Stimulated activated CD4-positive, alpha-beta T cell treated with anti-CD3 and anti-CD28 coated beads, Interleukin-1b, Interleukin-23, amount 100 ng/mL, for 48 hours (primary cell): ENCODE measurements at places on chromosomes 16 and 17.

DNA sequence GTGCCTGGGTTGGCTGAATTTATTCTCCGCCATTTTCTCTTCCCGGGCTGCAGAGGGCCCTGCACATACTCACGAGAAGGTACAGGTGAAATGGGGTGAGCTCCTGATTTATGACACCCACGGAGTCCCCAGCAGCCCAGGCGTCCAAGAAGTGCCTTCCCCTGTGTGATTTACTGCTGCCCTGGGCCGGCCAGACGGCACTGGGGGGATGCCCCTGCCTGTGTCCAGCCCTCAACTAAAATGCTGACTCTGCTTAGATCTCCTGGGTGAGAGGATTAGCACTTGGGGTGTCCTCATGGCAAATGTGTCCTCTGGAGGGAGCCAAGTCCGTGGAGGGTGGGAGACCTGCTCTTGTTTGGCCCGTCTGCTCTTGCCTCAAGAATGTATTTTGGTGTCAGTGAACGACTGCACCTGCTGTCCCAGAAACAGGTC is 132.4 kb downstream of the MAF start:
- no peak for DNase-seq

- no peak for DNase-seq
These were observed 9.2 kb upstream of the SSTR2 start for GRCh38 chr17:73155410-73156165.

DNA sequence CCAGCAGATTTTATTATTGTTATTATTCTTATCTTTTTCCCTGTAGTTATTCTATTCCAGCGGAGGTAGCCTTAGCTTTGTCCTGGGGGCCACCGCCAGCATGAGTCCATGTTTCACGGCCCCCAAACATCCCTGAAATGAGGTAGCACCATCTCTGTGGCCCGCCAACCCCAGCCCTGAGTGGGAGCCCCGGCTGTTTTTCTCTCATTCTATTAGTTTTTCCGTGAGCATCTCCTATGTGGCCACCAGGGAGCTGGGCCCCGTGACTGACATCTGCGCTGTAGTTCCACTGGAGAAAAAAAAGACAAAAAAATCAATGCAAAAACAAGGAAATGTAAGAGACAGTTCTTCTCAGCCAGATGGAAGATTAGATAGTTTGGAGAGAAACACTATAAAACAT is 43.5 kb upstream of the IL34 start:
- DNase-seq: no peak

GRCh38 chr17:57957120-57957850 is 2.1 kb upstream of the CUEDC1 start:
- no peak for DNase-seq

- no peak for DNase-seq
These were observed 88.3 kb upstream of the CCL1 start for GRCh38 chr17:34451313-34451712.

- peak; percentile 10 for DNase-seq
These were observed 204.6 kb downstream of the STX8 start for GRCh38 chr17:9371019-9371418.

DNA sequence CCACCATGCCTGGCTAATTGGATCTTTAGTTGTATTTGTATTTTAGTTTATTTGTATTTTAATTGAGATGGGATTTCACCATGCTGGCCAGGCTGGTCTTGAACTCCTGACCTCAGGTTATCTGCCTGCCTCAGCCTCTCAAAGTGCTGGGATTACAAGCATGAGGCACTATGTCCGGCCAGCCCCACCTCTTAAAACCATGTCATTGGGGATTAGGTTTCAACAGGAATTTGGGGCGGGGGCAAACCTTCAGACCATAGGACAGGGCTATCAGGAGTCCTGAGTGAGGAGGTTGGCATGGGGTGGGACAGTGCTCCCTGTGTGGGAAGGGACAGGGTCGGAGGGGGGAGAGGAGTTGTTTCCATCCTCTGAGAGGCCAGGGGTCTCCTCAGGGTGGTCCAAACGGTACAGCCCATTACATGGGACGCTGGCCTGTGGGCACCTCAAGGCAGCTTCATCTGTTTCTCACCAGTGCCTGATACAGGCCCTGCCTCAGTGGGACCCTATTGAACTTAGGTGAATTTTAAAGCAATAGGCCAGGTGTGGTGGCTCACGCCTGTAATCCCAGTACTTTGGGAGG is 21.6 kb downstream of the GAA start:
- no peak for DNase-seq

DNA sequence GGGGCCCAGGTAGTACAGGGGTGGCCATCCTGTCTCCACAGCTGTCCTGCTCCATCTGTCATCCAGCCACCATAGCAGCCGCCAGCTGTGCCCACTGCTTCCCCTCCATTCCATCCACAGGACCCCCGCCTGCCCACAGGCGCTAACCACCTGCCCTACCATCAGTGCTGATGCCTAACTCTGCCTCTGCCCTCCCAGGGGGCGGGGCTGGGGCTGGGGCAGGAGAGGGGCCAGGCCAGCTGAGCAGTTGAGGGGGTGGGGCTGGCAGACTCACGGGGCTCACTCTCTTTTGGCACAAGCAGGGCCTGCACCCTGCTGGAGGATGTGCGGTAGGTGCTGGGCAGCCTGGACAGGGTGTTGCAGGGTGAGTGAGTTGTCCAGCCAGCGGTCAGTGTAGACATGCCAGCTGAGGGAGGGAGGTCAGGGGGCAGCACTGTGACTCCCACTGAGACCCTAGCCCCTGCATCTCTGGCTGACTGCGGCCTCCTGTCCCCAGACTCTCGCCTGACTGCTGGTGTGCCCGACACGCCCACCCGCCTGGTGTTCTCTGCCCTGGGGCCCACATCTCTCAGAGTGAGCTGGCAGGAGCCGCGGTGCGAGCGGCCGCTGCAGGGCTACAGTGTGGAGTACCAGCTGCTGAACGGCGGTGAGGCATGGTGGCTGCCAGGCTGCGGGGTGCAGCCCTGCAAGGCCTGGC is 9.6 kb downstream of the GALK1 start:
- DNase-seq: no peak

GRCh38 chr16:12449795-12450194 is 353.9 kb downstream of the CPPED1 start:
- peak; percentile 54 for DNase-seq

DNA sequence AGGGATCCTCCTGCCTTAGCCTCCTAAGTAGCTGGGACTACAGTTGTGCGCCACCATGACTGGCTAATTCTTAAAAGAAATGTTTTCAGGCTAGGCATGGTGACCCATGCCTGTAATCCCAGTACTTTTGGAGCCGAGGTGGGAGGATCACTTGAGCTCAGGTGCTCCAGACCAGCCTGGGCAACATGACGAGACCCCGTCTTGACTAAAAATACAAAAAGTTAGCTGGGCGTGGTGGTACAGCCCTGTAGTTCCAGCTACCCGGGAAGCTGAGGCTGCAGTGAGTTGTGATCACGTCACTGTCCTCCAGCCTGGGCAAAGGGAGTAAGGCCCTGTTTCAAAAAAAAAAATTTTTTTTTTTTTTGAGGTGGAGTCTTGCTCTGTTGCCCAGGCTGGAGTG is 173.1 kb downstream of the SEC14L1 start:
- DNase-seq: no peak

DNA sequence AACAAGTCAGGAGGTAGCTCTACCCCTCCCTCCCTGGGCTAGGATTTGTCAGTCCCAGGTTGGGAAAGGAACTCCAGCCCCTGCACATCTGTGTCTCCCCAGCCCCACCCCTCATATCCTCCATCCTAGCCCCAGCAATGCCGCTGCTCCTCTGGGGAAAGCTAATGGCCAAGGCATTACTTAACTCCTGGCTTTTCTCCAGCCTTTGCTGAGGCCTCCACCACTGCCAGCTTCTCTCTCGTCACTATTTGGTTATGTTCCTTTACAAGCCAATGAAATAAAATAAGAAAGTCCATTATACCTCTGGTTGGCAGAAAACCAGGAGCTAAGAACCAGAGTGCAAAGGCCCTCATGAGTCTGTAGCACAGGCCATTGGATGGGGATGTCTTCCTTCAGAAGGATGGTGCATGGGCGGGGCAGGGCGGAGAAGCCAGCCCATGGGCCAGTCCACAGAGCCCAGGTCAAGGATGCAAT is 171.0 kb downstream of the CCDC182 start:
- no peak for DNase-seq

DNA sequence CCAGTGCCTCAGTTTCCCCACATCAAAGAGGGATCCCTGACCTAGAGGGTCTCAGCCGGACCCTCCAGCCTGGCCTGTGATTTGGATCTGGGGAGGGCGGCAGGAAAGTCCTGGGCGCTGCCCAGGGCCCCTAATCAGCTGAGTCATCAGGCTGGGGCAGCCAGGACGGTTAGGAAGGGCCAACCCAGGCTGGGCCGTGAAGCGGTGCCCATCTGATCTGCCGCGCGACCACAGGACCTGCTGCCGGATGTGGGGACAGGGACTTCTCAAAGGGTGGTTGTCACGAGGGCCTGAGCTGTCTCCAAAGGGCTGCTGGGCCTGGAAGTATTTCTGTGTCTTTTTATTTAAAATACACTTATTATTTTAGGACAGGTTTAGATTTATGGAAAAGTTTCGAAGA is 4.4 kb downstream of the TPSAB1 start:
- DNase-seq: no peak

GRCh38 chr17:20203018-20203417 is 193.9 kb downstream of the SPECC1 start:
- DNase-seq: no peak

DNA sequence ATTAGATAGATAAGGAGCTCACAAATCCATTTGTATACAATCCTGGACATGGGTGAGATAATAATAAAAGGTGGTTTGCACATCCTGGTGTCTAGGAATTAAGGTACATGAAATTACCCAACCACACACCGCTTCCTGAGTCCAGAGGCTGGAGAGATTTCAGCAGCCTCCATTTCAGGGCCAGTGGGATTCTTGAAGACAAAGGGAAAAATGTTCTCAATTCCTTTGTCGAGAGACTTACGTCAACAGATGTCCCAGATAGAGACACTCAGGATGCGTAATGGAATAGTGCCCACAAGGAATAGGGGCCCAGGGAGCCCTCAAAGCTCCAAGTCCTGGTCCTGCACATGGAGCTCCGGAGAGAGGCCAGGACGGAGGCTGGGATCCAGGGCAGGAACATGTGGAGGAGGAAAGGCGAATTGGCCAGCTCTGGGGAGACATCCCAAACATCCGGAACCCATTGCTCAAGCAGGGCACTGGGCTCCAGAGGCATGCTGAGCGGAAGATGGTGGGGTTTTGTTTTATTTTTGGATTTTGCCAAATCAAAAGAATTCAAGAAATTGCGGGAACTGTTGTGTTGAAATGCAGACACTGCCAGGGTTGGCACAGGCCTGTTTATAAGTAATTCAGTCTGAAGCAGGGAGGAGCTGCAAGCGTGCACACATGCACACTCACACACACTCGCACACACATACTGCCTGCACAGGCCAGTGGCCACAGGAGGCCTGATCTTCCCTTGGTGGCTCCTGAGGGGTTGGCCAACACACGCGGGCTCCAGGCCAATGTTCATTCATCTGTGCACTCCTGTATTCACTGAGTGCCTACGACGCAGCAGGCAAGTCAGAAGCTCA is 97.2 kb downstream of the NOG start:
- DNase-seq: no peak

- peak; percentile 68 for DNase-seq
These were observed 19.0 kb downstream of the SLC7A5 start for GRCh38 chr16:87850009-87851006.

GRCh38 chr16:8808613-8809353 is 11.1 kb downstream of the PMM2 start:
- DNase-seq: no peak

DNA sequence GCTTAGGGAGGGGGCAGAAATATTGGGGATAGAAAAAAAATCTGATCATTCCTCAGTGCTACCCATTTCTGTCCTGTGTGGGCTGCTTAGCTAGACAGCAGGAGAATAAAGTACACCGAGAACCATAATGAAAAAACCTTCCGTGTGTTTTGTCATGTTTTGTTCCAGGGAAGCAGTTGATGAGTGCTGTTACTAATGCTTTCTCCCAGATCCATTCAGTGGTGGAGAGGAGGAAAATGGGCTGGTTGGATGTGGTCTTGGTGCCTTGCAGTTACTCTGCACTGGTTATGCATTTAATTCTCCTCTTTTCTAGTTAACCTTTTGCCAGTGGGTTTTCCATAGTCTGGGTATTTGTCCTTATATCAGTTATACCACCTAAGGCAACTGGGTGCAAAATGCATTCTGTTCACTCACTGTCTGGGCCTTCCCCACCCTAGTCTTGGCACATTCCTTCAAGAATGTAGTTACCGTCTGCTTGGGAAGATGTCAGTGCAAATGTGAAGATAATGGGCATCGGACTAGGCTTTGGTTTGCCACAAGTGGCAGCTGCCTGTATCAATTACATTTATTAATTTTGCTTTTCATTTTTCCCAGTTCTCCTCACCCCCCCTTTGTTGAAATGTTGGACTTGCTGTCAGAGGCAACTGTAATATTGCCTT is 9.3 kb upstream of the TBKBP1 start:
- no peak for DNase-seq

- DNase-seq: no peak
These were observed 47.8 kb upstream of the IRF8 start for GRCh38 chr16:85851034-85851785.

- no peak for DNase-seq
These were observed 6.5 kb upstream of the ZNF469 start for GRCh38 chr16:88375996-88376834.

DNA sequence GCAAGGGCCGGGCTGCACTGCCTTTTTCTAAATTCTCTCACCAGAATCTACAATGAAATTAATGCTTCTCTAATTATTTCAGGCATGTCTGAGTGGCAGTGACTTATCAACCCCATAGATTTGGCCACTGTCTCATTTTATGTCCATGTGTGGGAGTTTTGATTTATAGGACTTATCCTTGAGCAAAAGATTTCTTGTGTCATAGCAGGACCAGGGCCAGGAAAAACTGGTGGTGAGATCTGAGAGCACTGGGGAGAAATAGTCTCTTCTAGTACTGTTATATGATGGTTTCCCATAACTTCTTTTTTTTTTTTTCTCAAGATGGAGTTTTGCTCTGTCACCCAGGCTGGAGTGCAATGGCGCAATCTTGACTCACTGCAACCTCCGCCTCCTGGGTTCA is 1.5 kb upstream of the KRT23 start:
- no peak for DNase-seq

DNA sequence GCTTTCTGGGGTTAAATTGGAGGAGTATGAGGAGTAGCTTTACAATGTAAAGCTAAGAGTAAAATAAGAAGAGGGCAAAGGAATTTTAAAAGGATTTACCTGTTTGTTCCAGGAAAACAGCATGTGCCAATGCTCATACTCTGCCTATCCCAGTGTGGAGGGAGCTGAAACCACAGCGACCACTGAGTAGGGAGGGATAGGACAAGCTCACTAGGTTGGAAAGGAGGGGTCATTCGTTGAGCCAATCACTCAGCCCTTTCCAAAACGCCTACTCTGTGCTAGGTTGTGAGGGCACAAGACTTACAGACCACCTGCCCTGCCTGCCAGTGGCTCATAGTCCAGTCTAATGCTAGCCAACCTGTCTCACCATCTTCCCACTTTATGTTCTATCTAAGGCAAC is 1.1 kb upstream of the DNAJC7 start:
- no peak for DNase-seq

DNA sequence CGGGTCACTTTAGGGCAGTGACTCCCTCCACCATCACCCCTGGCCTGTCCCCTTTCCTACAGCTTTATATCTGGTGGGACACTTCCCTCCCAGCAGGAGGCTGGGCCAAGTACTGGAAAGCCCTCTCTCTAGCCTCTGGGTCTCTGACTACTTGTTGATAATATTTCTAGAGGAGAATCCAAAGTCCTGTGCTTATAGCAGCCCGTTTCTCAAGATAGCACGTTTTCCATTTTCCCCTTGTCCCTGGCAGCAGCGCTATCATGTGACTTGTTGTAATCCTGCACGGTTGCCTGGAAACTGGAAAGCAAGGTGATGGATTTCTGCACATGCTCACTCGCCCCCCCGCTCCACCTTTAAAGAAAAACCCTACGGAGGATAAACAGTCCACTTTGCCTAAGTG is 3.3 kb upstream of the AXIN2 start:
- DNase-seq: no peak
